Fibroblast of skin of abdomen (primary cell): ENCODE measurements at places on chromosomes 12 and 14.
A peak's percentile ranks its signal among the peaks of the same experiment; 100 is the strongest.

DNA sequence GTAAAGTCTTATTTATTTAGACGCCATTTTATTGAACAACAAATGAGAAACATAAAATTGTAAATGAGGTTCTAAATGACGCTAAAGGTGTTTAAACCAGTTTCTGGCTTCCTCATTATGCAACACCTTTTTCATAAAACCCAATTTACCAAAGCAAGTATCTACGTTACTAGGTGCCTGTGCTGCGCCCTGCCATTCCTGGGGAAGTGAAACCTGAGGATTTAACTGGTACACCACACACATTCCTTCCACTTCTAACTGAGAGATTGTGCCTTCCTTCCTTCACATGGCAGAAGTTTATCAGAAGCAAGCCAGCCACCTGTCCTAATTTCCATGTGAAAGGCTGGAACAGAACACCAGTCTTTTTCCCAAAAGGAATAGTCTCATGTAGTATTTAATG, 40.3 kb upstream of the GCH1 start:
- DNase-seq = no peak

DNA sequence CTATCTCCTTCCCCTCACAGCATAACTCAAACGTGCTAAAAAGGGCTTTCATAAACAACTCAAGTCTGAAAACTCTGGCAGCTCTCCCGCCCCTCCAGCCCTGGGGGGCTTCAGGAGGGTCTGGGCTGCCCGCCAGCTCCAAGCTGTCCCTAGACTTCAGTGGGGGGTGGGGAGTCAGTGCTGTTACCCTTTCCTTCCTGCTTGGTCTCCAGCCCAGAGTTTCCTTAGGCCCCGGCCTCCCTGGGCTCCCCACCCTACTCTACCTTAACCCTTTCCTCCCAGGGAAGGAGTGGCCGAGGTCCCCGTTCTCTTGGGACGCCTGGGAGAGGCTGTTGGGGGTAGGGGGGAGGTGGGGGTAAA, 530 bp upstream of the NYNRIN start:
- DNase-seq = peak; percentile 40

GRCh38 chr12:116745554-116745953, 7.4 kb downstream of the RNFT2 start:
- DNase-seq = no peak

DNA sequence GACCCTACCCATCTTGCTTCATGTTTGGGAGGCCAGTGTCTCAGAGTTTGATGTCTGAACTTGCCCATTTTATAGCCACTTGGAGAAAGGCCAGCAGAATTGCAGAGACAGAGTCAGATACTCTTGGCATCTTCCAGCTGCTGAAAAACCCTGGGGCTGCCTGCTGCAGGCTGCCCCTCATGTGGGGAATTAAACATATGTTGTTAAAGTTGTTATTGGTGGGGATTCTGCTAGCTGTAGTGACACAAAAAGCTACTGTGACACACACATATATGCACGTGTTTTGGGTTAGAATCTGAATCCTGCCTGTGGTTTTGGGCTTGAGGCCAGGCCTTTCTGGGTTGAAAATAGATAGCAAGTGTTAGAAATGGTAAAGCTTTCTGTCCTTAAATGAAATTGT, 1288.4 kb downstream of the AACS start:
- DNase-seq = peak; percentile 49

DNA sequence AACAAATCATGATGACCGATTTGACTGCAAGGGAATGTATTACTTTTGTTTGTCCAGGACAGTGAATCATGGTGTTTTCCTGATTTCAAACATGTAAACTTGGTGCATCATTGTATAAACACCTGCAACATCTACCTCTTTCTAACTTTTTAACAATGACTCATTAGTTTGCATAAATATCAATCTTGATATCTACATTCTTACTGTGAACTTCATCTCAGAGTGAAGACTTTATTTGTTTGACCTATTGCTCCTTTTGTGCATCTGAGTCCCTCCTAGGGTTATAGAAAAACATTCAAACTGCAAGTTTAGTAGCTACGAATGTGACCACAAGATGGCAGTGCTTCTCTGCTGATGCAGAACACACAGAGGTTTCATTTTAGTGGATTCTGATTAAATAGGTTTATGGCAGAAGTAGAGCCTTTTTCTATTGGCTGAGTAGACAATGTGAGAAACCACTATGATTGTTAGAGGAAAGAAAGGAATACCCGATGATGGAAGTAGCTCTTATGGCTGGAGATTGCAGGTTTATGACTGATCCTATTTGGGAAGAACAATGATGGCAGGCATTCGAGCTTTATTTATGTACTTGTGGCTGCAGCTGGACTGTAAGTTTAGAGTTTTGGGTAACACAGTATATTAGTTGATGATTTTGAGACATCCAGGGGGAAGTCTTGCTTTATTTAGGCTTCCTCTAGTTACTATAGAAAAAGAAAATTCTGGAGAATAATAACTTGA, 244.2 kb upstream of the OR4E1 start:
- peak; percentile 16 for DNase-seq

GRCh38 chr14:61561657-61562276, 133.5 kb upstream of the HIF1A start:
- peak; percentile 100 for DNase-seq

- peak; percentile 0 for DNase-seq
Measured at GRCh38 chr14:79229383-79229909, 981.9 kb downstream of the DIO2 start.

DNA sequence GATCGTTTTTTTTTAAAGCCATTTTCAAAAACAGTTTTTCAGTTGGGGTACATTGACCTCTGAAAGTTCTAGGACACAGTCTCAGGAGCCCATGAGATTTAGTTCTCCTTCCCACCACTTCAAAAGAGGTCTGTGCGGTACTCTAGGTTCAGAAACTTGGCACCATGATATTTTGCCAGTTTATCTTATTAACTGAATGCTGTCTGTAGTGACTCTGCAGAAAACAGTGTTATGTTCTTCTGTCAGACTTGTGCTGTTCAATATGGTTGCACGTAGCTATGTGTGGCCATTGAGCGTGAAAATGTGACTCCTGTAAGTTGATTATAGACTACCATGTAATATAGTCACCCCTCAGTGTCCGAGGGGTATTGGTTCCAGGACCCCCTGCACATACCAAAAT, 35.9 kb downstream of the CRADD start:
- DNase-seq = no peak

DNA sequence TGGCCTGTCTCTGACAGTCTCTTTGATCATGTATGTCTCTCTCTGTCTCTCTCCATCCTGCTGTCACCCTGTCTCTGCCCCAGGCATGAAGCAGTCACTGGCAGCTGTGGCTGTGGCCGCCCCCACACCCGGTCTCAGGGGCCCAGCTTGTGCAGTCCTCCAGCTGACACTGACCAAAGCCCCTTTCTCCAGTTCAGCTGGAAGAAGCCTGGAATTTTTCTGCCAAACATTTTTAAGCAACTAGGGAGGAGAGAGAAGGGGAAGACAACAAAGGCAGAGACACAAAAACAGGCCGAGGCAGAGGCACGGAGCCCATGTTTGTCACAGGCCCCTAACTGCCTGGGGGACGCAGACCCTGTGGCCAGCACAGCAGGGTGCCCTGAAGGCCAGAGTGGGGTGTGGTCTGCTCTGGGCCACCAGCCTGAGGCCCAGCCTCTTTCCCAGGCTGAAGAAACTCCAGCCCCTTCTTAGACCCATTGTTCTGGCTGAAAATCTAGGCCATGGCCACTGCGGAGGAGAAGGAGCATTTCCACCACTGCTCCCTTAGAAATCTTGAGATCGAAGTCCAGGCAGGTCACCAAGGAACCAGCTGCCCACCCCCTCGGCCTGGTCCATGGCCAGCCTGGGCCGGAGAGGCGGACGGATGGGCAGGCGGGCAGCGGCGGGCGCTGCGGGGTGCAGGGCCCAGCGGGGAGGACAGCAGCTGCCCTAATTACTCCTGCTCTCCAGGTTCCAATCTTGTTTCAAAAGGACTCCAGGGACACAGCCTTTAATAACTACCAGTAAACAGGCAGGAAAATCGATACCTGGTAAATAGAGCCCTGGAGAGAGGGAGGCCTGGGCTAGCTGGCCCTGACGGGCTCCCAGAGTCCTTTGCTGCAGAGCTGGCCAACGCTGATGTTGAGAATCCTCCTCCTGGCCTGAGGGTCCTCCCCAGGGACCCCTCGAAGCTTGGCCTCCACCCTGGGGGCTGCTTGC, 14.9 kb downstream of the DTX1 start:
- no peak for DNase-seq

DNA sequence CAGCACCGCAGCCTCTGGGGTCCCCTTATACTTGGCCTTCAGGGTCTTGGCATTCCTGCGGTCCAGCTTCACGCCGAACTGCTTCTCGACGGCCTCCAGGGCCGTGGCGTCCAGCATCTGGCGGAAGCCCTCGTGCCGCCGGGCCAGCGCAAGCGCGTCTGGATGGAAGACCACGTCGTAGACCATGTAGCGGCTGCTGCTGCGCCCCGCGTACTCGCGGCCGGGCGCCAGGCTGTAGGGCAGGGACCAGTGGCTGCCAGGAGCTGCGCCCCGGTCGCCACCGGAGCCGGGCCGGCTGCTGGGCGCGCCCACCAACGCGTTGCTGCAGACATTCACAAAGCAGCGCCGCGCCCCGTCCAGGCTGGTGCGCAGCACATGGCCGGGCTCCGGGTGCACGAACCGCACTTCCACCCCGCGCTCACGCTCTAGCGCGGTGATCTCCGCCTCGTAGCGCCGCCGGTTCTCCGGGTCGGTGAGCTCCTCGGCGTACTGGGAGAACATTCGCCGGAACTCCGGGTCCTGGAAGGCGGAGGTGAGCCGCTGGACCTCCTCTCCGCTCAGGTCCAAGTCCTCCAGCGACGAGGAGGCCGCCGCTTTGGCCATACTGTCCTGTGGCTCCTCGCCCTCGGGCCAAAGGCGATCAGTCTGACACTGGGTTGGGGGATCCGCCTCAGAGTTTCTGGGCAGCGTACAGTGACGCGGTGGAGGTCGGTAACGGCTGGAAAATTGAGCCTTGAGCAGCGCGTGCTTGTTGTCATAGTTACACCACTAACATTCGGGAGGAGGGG, at the start of gene DNAAF2:
Gene DNAAF2 (minus strand): TSS at position 698 of the 788 bp plus-strand sequence. CDS start 95 bp downstream, at position 603.
- peak; percentile 64 for DNase-seq

GRCh38 chr12:69024413-69024812, 91.4 kb upstream of the CPM start:
- DNase-seq = no peak

- DNase-seq = no peak
Measured at GRCh38 chr14:74464785-74465184, 28.3 kb downstream of the NPC2 start.

- no peak for DNase-seq
Measured at GRCh38 chr12:25071366-25071765, 122.5 kb upstream of the BCAT1 start.

DNA sequence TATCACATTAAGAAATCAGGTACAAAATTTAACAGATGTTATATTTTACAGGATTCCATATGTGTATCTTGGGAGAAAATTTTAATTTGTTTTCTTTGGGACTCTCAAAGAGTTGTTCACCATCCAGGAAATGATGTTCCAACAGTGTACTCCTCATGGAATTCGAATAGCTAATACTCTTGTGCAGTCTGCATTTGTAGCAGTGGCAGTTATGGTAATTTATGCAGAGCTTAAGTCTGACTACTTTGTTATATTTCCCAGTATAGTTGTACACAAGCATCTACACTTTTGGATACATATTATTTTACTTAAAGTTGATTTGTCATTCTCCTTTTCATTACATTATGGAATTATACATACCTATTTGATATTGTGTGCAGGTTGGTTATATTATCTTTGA, 436.7 kb upstream of the FBXO33 start:
- no peak for DNase-seq

GRCh38 chr14:64692986-64693809, 11.0 kb upstream of the PLEKHG3 start:
- no peak for DNase-seq

GRCh38 chr14:101322223-101322622, 239.1 kb upstream of the DIO3 start:
- no peak for DNase-seq

DNA sequence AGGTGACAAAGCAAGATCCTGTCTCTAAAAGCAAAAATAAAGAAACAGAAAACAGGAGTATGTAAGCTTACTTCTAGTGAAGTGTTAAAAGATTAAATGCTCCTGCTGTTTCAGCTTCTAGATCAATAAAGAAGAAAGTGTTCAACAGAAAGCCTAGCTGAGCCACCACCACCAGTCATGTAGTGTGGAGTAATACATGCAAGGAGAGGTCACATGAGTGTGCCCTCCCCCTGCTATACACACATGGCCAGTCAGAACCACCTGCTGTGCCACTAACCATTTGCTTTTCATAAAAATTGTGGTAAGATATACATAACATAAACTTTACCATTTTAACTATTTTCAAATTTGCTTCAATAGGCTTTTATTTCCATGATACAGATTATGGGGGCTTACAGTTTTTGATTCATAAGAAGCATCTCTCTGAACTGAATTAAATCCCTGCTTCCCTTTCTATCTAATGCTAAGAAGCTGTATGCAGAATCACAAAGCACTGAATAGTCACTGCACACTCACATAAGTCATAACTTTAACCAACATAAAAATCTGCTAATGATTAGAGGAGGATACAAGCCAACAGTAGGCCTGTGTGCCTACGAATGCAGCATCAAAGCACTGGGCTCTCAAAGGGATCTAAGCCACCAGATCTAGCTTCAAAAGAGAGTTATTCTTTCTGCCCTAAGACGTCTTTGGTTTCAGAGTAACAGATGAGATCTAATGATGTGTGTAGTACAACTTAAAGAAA, 515.5 kb downstream of the C12orf50 start:
- DNase-seq = peak; percentile 20

DNA sequence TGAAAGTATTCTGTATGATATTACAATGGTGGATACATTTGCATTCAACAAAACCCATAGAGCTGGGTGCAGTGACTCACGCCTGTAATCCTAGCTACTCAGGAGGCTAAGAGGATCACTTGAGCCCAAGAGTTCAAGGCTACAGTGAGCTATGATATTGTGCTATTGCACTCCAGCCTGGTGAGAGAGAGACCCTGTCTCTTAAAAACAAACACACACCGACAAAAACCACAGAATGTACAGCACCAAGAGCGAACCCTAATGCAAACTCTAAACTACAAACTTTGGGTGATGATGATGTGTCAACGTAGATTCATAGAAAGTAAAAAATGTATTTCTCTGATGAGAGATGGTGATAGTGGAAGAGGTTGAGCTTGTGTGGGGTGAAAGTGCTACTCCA, 8.6 kb downstream of the CAPRIN2 start:
- DNase-seq = no peak

DNA sequence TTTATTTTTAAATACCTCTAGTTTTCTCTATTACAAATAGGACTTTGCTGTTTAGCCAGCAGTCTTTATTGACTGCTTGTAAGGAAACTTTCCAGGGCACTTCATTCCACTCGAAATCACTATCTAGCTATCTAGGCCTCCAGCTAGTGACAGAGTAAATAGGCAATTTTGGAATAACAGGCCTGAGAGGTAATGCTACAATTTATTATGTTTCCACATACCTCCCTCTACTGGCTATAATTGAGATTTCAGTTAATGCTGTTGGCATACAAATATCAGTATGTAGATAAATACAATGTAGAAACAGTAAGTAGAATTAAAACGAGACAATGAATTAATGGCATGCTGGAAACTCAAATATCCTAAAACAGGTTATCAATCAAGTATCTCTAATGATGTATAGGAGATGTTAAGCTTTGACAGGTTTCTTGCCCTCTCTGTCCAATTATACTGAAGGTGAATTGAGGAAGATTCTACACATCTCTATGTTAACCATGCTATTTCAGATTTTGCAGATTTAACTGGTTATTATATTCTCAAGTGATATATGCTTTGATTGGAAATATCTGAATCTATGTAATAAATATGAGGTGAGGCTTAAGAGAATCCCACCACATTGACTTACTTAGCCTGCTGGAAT, 7.2 kb downstream of the DTD2 start:
- DNase-seq = peak; percentile 28

GRCh38 chr12:77847060-77847541, 16.4 kb downstream of the NAV3 start:
- peak; percentile 33 for DNase-seq

GRCh38 chr12:51821440-51822260, 26.9 kb downstream of the FIGNL2 start:
- DNase-seq = no peak
